Fibroblast of skin of back (primary cell): ENCODE measurements at places on chromosomes 3 and 15.

GRCh38 chr3:89562373-89562772, 455.0 kb downstream of the EPHA3 start:
- no peak for DNase-seq

- DNase-seq, result peak; percentile 36
Measured at GRCh38 chr3:12195231-12195630, 36.5 kb upstream of the TIMP4 start.

GRCh38 chr15:76468722-76469121, 132.1 kb downstream of the ISL2 start:
- no peak for DNase-seq

- no peak for DNase-seq
Measured at GRCh38 chr3:194617143-194617671, 16.0 kb downstream of the TMEM44 start.

DNA sequence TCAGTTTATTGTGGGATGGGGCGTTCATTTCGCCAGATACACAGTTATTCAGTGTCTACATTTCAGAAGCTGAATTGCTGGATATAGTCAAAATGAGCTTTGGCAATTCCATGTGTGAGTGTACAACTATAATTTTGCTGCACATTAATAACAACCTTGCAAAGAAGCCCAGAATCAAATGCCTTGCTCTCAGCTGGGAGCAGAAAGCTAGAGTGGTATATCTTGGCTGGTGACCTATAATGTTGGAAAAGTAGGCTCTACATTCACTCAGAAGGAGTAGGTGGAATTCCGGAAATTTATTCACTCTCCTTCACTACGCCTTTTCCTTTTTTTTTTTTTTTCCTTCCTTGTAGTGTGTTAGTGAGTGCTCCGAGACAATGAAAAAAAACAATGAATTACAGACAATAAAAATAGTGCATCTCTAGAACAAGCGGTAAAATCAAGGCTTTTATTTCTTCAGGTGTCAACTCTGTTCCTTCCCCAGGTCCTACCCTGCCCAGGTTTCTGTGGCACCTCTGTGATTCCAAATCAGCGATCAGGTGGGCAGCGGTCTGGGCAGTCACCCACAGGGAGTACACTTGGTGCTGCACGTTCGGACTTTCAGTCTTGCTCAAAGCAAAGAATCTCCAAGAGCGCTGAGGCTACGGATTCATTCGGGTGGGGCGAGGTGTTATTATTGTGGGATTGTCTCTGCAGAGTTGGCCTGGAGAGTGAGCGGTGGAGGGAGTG, 910 bp upstream of the ARPP21 start:
- DNase-seq, result no peak

GRCh38 chr15:92817339-92817886, 82.7 kb upstream of the CHD2 start:
- DNase-seq, result no peak

- DNase-seq, result no peak
Measured at GRCh38 chr3:196599734-196600128, 31.3 kb downstream of the FBXO45 start.

DNA sequence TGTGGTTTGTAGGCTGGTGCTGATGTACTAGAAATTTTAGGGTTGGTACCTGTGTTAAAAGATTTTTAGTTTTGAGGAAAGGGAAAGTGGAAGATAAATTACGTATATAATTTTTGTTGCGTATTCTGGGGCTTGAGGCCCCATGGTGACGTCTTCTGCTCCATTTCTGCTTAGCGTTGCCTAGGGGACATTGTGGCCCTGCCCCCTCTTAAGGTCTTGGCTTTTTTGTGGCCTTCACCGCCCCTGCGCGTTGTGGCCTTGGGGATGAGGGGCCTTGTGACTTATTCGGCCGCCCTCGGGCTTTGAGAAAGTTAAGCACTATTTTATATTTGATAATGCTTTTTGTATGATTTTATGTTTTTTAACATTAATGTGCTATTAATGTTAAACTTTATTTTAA, 182.0 kb downstream of the KLF13 start:
- DNase-seq, result no peak

DNA sequence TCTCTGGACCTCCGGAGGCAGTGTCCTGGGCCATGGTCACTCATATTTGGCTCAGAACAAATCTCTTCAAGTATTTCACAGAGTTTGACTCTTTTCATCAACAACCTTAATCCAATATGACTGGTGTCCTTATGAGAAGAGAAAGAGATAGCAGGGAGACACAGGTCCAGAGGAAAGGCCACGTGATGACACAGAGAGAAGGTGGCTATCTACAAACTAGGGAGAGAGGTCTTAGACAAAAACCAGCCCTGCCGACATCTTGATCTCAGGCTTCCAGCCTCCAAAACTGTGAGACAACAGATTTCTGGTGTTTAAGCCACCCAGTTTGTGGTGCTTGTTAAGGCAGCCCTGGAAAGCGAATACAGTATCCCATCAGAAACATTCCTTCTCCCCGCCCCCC, 237.1 kb upstream of the PROK2 start:
- no peak for DNase-seq

GRCh38 chr3:23740517-23740965, 65.2 kb upstream of the UBE2E1 start:
- DNase-seq, result peak; percentile 24
